ENCODE measurements at places on chromosomes 6 and 20. TPM values are rescaled to one million over a fixed set of nuclear protein-coding genes. Genes with fewer than 3 reads are reported as not detected.

GRCh38 chr20:9068233-9068801 lies 570 bp upstream of the PLCB4 start:
- peak; percentile 35 for DNase-seq

GRCh38 chr6:153790048-153790447 lies 249.0 kb upstream of the OPRM1 start:
- DNase-seq = peak; percentile 94

DNA sequence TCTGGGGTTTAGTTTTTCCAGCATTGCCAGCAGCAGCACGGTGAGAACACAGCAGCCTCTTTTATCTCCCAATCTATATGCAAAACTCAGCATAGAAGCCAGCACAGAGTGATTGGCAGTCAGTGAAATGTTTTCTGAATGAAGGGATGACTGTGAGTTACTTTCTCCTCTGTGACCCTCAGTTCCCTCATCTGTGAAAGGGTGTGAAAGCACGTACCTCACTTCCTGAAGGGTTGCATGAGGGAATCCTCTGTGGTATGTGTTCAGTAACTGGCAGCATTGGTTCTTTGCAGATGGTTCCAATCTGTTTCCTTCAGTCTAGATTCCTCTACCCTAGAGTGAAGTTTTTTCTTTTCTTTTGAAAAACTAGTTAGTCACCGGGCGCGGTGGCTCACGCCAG lies 40.0 kb downstream of the EFCAB8 start:
- no peak for DNase-seq

DNA sequence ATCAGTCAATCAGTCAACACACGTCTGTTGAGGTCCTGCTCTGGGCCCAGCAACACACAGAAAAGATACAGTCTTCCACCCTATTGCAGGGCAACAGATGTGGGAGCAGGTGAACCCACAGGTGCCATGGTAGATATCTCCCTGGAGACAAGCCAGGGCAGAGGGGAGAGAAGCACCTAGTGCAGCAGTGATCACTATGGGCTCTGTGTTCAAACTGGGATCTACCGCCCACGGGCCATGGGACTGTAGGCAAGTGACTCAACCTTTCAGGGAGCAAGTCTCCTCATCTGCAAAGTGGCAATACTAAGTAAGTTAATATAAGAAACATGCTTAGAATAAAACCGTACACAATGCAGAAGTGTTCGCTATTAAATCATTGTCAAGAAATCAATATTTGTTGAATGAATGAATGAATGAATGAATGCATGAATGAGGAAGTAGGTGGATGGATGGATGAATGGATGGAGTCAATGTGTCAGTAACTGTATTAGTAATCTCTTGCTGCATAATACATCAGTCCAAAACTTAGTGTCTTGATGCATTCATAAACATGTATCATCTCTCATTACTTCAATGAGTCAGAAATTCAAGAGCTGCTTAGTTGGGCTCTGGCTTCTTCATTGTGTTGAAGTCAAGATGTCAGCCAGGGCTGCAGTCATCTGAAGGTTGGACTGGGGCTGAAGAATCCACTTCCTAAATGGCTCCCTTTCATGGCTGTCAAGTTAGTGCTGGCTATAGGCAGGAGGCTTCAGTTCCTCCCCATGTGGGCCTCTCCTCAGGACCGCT lies 31.9 kb upstream of the NFATC2 start:
- no peak for DNase-seq

GRCh38 chr6:4295058-4295782 lies 159.8 kb upstream of the ECI2 start:
- DNase-seq = no peak

GRCh38 chr6:6825193-6825784 lies 236.8 kb downstream of the LY86 start:
- peak; percentile 92 for DNase-seq

GRCh38 chr20:59232618-59233017 lies 67.8 kb upstream of the EDN3 start:
- no peak for DNase-seq

DNA sequence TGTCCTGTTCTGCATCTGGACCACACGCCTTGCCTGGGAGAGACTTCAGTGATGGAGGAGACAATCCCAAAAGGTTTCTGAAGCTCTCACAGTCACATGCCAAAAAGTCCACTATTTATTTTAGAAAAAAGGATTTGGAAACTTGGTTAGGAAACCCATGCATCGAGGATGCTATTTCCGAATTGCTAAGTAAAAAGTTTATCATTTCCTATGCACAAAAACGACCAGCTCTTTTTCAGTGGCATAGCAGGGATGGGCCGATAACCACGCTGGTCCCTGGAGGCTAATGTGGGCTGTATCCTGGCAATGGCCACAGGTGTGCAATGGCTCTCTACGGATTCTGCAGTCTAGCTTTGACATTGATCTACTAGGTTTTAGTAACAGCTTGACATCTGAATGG lies 33.9 kb downstream of the RAMACL start:
- DNase-seq = no peak

DNA sequence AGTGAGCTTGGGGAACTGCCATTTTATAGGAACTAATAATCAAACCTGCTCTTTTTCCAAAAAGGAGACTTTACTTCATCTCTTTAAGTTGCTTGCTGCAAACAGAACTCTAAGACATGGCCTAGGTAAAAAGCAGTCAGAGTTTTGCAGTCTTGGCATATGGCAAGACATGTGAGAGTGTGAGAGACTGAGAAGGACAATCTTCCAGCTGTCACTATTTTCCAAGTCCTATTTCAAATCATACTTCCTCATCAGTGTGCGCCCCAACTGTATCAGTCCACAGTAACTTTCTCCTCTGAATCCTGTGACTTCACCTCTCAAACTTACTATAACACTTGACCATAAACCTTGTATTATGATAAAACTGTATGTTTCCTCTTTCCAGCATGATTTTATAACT lies 10.4 kb downstream of the CALHM6 start:
- DNase-seq = no peak

DNA sequence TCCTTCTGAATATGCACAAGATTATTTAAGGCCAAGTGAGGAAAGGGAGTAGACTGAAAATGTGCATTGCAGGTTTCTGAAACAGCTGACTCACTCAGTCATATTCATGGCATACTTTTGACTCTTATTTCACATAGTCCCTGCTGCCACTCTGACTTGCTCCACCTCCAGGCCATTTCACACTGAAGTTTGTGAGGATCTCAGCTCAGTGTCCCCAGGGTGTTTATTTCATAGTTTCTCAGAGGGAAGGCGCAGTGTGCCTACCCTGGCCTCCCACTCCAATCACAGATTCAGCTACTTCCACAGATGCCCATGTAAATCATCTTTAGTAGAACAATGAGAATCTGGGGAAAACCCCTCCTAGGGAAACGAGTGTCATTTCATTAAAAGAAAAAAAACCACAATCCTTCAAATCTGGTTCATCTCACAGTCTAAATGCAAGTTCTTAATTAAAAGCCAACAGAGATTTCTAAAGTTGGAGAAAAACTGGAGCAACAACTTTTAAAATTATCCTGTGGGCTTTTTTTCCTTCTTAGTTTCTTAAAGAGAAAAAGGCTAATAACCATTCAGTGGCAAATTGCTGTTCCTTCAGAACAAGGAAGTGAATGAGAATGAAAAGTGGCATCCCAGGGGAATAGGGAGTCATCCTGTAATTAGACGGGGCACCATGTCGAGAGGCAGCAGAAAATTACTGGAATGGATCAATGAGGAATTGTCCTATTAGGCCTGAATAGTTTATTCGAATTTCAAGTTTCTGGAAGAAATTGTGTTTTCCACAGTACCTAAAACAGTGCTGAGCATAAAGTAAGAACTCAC lies 133.6 kb downstream of the TFAP2B start:
- peak; percentile 33 for DNase-seq

- DNase-seq = no peak
These were observed 136.1 kb upstream of the SULF2 start for GRCh38 chr20:47921408-47921807.

GRCh38 chr6:117290173-117290846 lies 25.0 kb downstream of the VGLL2 start:
- no peak for DNase-seq

GRCh38 chr6:47733879-47734558 lies 35.6 kb downstream of the ADGRF4 start:
- DNase-seq = peak; percentile 65

- DNase-seq = no peak
These were observed 53.1 kb upstream of the ARMC2 start for GRCh38 chr6:108795122-108795521.

GRCh38 chr20:47724910-47725247 lies 60.4 kb downstream of the SULF2 start:
- DNase-seq = no peak

PRICKLE4 gene
- total RNA-seq = 0.93 TPM

PPT2 gene
- total RNA-seq = 5.4 TPM

SLC35F1 gene
- total RNA-seq = not detected

TOX2 gene
- 2.4 TPM for total RNA-seq

UST gene
- 10.0 TPM for total RNA-seq

OR2H1 gene
- not detected for total RNA-seq

DEFB118 gene
- not detected for total RNA-seq

KHDRBS2 gene
- total RNA-seq = not detected

CGA gene
- not detected for total RNA-seq

FOXS1 gene
- not detected for total RNA-seq

Data from MCF 10A (cell line).